ENCODE measurements at places on chromosomes 2 and 18.

GRCh38 chr18:44323125-44323524, 357.6 kb upstream of the SETBP1 start:
- DNase-seq, result no peak

- no peak for DNase-seq
Measured at GRCh38 chr18:9839853-9840252, 45.9 kb upstream of the TXNDC2 start.

- DNase-seq, result no peak
Measured at GRCh38 chr2:217108575-217109027, 248.7 kb upstream of the TNP1 start.

- no peak for DNase-seq
Measured at GRCh38 chr2:45191976-45192375, 182.7 kb upstream of the SIX2 start.

DNA sequence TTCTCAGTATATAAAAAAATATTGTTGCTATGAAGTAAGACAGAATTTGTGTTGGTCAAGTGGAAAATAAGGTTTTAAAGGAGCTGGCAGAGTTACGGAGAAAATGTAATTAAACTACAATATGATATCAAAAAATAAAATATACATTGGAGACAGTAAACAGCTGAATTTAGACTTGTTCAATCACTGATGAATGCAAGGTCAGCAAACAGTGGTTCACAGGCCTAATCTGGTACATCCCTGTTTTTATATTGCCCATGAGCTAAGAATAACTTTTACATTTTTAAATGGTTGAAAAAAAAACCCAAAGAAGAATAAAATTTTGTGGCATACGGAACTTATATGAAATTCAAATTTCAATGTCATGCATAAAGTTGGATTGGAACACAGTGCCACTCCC, 131.0 kb upstream of the TRIB2 start:
- no peak for DNase-seq

- no peak for DNase-seq
Measured at GRCh38 chr2:40041422-40042382, 262.6 kb upstream of the THUMPD2 start.

GRCh38 chr18:36330435-36331052, 33.0 kb downstream of the FHOD3 start:
- DNase-seq, result no peak

DNA sequence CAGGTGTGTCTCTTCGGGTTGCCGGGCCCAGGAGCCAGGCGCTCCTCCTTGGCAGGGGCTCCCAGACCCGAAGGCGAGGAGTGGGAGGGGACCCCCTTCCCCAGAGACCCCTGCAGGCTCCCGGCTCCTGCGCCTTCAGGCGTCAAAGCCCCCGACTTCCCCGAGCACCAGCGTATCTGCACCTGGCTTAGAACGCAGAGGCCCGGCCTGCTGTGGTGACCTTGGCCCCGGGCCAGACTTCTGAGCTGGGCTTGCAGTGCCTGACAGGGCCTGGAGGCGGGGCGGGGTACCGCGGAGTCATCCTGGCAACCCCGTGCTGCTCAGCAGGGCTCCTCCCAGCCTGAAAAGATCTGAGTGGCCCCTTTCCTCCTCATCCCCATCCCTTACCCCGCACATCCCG, 27.0 kb downstream of the SKA1 start:
- DNase-seq, result peak; percentile 8

DNA sequence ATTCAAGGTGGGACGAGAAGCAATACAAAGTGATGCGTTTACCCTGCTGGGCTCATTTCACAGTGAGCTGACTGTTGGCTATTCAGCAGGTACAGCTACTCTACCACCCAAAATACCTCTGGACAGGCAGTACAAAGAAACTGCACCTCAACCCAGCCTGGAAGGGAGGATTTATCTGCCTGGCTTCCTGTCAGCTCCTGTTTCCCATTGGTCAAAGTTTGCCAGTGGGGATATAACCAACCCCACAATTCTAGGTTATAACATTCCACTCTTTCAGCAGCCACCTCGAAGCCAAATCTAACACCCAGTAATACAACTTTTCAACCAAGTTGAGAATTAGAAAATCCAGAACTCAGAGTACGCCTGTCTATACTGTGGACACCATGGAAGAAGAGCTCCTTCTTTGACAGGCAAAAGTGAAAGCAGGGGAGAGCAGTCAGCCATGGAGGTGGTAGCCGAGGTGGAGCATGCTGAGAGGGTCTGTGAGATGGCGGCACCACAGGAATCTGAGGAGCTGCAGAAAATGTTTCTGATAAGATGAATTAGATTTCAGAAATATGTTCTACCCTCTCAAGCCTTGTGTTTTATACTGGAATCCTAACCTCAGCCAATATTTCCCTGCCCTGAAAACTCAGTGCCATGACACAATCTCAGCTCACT, 10.8 kb downstream of the DUSP19 start:
- DNase-seq, result no peak

- no peak for DNase-seq
Measured at GRCh38 chr2:120442923-120443571, 97.1 kb downstream of the INHBB start.

- DNase-seq, result no peak
Measured at GRCh38 chr2:150526827-150527226, 39.4 kb upstream of the RND3 start.
